ENCODE measurements at places on chromosomes 4 and X. TPM values are rescaled to one million over a fixed set of nuclear protein-coding genes. Genes with fewer than 3 reads are reported as not detected.

The FGF13 gene
- 136 TPM for total RNA-seq

The IL13RA1 gene
- total RNA-seq = 5.9 TPM

The FAM184B gene
- total RNA-seq = 3.6 TPM

The TTC29 gene
- 0.78 TPM for total RNA-seq

The COL25A1 gene
- total RNA-seq = 6.4 TPM

DNA sequence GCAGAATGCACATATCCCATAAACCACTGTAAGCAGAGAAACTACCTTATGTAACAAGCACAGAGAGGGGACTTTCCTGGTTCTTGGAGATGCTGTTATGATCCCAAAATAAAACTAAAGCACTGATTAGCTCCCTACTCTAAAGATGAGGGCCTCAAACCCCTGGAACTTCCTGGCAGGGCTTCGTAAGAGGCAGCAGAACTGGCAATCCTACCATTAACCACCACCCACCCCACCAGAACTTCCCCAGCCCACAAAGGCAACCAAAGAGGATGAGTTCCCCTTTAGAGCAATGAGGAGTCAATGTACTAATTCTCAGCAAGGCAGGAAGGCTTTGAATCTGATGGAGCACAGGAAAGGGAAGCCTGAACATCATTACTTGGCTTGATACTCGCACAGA is 436.5 kb upstream of the FRG1 start:
- DNase-seq = no peak

- DNase-seq = no peak
Observed at GRCh38 chr4:166527500-166527899, 654.5 kb downstream of the TLL1 start.

- DNase-seq = no peak
Observed at GRCh38 chr4:109429545-109429944, 4.1 kb upstream of the SEC24B start.

DNA sequence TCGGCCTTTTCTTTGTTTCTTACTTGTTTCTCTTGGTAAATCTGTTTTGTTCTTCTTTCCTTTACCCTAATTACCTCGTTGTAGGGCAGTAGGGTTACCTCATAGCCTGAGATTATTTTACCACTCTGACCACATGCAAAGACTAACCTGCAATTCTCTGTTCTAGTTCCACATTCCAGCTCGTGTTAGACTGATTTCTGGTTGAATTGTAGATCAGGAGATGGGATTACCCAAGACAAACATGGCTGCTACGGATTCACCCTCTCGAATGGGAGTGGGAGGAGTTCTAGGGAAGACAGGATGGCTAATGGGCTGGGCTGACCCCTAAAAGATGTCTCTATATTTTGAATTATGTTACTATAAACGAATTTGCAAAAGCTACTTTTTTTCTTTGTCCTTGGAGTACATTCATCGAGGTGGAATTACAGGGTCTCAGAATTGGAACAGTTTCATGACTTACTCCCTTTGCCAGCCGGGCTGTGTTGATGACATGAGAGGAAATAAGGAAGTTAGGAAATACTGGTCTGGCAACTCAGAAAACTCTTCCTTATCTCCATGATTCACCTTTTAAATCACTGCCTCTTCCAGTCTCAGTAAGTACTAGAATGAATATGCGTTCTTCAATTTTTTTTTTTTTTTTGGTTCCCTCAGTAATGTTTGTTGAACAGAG is 36.7 kb upstream of the FBXW7 start:
- DNase-seq = no peak

DNA sequence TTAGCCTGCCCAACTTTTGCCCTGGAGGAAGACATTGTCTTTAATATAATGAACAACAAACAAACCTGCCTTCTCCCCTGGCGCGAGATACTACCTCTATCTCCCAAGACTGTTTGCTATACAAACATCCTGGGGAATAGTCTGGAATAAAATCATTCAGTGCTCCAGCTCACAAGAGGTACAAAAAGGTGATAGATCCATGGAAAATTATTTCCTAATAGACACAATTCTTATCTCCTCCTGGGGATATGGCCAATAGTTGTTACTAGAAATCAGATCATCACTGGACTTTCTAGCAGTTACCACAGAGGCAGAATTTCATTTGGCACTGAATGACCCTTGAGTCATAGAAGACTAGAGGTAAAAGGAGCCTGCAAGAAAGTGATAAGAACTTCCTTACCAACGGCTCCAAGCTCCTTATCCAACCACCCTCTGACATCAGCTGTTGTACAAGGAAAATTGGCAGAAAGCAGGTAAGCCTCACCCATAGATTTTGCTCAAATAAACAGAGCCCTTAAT is 38.1 kb downstream of the MID1 start:
- DNase-seq = no peak

- no peak for DNase-seq
Observed at GRCh38 chr4:87409420-87409939, 12.9 kb upstream of the NUDT9 start.

DNA sequence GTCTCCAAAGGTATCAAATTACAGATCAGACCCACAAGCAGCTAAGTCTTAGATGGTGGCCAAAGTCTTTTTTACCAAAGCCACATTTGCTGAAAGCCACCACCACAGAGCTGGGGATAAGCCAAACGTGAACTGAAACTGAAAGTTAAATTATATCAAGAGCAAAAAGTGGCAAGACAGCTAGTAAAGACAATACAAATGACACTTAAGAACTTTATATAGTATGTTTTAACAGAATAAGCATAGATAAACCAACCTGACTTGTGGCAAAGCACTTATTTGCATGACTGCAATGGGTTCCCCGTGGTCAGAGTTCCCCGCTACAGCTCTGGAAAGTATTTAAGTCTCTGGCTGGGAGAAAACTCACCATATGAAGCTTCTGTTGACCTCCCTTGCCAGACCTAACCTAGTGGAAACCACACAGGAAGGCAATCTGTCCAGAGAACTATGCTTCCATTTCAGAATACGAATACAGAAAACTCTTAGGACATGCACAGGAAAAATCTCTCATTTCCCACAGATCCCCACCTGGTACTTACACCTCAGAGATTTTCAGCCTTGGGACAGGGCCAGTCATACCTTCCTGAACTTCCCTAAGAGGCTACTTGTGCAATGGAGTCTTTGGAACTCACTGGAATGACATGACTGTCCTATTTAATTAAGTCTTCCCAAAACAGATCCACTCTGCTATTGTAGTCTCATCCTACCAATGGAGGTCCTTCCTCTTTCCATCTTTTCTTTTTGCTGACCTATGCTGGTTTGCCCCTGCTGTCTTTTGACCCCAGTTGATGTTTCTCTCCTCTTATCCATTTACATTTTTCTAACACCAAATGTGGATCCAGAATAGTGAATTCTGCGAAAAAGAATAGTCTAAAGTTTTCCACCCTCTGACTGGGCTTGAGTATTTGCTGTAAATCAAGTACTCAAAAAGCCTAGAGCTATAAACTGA is 225.1 kb downstream of the NR3C2 start:
- DNase-seq = no peak

DNA sequence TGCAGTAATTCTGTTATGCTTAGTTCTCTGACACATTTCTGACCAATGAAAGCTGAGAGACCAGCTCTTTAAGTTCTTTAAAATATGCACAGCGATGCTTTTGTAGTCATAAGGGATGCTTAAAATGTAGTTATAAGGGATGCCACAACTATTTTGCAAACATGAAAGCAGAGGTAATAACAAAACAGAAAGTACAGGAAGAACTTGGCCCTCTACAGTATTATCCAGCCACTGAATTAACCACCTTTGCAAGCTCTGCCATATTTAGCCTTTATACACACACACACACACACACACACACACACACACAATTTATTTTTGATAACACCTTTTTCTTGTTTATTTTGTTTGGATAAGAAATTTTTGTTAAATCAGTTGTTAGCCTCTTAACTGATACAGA is 590.0 kb downstream of the FAT4 start:
- DNase-seq = no peak

Data from occipital lobe (tissue), 3 donors.